ENCODE measurements at places on chromosomes 13 and 19. TPM values are rescaled to one million over a fixed set of nuclear protein-coding genes. Genes with fewer than 3 reads are reported as not detected.

NLRP5 gene
- polyA plus RNA-seq: not detected

- no peak for DNase-seq
Observed at GRCh38 chr13:36130193-36130551, 1.0 kb downstream of the DCLK1 start.

GRCh38 chr19:11295665-11296245 is at the start of gene TSPAN16:
Gene TSPAN16, plus strand, starts transcription at chr19:11296160. Its CDS starts 138 bp downstream, at chr19:11296298.
- no peak for DNase-seq

S1PR5 gene
- 3.0 TPM for polyA plus RNA-seq

GRCh38 chr19:15037586-15037985 is 11.7 kb upstream of the CASP14 start:
- no peak for DNase-seq

All from A549 (cell line).